ENCODE measurements at places on chromosomes 2 and 18.

DNA sequence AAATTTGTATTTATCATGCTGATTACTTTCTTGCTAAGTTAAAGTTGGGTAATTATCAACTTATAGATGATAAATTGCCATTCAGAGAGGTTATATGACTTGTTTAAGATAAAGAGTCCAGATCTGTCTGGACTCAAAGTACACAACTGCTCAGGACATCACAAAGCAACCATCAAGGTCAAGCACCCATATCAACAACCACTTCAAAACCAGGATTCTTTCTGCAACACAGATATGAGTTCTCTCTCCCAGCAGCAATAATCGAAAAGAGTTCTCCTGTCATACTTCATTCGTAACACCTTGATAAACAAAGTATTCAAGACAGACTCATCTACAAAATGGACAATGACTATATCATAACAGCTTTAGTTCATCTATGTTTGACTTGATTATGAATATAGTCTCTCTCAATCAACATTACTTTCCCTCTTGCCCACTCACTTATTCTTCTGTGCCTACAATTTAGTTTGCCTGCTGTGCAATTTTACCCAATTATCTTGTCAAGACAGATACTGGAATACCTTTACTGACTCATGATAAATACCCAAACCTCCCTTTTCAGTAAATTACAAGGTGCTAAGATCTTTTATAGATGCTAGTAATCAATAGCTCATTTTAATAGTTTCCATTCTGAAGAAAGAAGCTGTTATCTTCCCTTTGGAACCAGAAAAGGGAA, 281.8 kb downstream of the NBAS start:
- no peak for DNase-seq

DNA sequence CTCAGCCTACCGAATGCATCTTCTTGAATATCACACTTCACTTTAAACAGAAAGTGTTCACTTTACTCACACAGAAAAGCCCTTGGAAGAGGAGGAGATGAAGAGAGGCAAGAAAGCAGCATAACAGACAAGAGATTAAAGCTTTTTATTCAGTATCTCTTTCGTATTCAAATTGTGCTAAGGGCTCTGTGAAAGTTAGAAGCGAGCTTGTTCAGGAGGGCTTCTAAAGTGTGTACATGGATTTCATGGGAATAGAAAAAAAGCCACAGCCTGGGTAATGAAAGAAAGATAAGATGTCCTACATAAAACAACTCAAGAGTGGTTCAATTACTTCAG, 531.9 kb downstream of the TMEM182 start:
- no peak for DNase-seq

- no peak for DNase-seq
Measured at GRCh38 chr2:15656090-15656489, 64.4 kb downstream of the DDX1 start.

DNA sequence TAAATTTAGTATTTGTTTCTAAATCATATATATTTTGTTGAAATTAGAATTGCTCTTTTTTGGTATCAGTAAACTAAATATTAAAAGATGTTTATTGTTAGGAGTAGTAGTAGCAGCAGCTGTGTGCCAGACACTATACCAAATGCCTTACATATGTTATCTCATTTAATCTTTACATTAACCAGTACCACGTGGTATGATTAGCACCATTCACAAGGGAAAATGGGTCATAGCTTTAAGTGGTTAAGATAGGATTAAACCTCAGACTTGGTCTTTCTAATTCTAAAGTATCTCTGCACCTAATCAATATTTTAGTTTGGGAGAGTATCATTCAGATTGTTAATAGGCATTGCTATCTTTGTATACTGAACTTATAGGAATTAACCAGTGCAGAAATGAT, 29.0 kb downstream of the PSMD14 start:
- no peak for DNase-seq

DNA sequence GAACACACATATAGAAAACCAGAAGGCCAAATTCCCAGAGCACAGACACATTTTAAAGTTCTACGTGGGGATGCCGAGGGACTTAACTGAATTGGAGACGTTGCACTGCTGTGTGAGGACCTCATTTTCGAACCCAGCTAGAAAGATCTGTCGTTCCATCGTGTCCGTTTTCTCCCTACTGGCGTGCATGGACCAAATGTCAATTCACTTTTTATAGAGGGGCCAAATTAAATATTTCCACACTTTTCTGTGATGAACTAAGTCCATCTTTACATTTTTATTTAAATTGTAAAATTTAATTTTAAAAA, 692 bp upstream of the TSHZ1 start:
- no peak for DNase-seq

DNA sequence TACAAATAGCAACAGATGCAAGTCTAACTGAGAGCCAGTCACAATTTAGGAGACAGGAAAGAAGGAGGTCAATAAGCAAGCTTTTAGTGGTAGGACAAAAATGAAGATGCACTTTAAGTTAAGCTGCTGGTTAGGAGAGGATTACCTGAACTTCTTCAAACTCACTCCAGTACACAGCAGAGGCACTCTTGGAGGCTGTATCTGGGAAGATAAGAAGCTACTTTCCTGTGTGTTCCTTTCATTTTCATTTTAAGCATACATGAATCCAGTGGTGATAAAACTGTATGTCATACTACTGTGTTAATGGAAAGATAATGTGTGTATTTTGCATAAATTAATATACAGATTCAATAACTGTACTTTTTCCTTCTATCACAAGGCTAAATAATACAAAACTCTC, 49.6 kb downstream of the HYCC2 start:
- no peak for DNase-seq

GRCh38 chr2:233764761-233765160, 4.7 kb downstream of the UGT1A1 start:
- no peak for DNase-seq

DNA sequence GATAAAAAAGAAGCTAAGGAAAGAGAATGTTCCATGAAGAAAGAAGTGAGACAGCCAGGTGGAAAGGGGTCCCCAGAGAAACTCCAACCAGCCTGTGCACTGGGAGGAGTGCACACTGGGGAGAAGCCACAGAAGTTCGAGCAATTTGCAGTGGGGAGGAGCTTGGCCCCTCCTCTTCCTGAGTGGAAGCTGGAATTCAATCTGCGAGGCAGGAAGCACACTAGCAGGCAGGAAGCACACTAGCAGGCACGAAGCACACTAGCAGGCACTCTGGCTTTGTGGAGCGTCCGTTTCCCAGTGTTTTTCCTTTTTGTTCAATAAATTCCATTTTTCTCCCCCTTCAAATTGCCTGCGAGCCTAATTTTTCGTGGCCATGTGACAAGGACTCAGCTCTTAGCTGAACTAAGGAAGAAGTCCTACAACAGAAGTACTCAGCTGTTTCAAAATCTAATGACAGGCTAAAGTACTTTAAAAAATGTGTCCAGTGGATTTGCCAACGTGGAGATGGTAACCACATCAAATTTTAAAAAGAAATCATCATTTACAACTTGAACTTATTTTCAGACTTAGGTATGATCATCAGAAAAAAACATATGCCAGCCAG, 21.4 kb upstream of the SPIRE1 start:
- DNase-seq: no peak

- DNase-seq: no peak
Measured at GRCh38 chr18:21896732-21897336, 156.2 kb downstream of the MIB1 start.

DNA sequence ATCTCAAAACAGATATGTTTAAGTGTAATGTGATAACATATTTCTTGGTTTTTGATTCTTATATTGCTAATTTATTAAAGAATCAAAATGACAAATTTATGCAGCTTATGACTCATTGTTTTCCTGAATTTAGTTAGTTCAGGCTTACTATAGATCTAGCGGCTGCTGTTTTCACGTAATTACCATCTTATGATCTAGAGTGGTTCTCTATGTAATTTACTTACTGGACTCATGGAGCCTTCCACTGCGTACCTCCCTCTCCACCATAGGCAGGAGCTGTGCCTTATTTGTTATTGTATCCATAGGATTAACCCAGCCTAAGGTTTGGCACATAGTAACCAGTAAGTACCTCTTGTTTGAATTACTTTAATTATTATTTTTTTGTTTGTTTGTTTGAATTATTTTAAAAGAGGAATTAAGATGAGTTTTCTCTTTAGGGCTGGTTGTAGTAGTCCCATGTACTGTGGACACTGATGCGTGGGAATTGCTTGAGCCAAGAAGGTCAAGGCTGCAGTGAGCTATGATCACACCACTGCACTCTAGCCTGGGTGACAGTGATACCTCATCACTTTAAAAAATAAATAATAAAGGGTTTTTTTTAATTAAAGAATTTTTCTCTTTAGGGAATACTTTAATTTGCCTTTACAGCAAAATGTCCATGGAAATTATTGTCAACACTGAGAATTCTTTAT, 165.5 kb downstream of the PHLPP1 start:
- no peak for DNase-seq

DNA sequence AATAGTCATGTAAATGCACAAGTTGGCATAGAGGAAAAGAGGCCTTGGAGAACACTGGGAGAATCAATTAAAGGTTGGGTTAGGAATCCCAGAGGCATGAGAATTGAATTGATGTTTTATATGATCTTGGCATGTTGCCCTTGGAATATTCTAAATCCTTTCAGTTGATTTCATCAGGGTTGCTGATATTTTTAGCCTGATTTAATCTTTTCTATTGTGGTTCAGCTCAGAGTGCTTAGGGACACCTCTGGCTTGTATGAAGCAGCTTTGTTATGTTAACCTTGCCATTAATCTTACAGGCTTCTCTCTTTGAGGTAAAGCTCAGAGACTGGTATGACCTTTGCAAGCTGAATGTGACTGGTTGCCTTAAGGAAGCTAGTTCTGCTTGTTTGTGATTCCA, 64.4 kb upstream of the LYPD6B start:
- DNase-seq: no peak

DNA sequence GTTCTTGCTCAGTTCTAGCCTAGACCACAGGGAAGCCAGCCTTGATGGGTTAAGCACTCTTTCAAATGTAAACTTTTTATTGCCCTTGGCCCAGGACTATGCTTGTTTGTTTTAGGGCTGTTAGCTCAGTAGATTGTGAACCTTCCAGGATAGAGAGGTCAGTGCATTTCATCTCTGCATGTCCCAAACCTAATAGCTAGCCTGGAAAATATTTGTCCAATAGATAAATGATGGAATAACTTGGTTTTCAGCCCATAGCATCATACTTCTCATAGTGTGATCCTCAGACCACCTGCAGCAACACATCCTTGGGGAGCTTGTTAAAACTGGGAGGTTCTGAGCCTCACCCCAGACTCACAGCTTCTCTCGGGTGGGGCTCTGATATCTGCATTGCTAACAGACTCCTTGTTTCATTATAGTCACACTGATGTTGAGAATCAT, 59.8 kb downstream of the TRIB2 start:
- no peak for DNase-seq

DNA sequence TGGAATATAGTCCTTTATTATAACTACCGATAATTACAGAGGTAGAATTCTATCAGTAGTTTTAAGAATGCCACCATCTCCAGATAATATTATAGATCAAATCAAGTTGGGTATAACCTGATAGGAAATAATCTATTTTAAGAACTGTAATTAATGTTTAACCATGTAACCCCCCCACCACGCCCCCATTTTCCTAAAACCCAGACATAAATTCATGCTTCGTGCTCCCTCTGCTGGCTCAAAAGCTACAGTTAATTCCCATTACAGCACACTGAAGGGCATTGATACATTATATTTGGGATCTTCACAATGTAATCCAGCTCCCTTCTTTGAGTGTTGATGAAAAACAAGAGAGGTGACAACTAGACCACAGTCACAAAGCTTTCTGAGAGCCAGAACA, 228.0 kb upstream of the SMAD7 start:
- DNase-seq: no peak

- no peak for DNase-seq
Measured at GRCh38 chr2:205903549-205904129, 182.3 kb downstream of the INO80D start.

DNA sequence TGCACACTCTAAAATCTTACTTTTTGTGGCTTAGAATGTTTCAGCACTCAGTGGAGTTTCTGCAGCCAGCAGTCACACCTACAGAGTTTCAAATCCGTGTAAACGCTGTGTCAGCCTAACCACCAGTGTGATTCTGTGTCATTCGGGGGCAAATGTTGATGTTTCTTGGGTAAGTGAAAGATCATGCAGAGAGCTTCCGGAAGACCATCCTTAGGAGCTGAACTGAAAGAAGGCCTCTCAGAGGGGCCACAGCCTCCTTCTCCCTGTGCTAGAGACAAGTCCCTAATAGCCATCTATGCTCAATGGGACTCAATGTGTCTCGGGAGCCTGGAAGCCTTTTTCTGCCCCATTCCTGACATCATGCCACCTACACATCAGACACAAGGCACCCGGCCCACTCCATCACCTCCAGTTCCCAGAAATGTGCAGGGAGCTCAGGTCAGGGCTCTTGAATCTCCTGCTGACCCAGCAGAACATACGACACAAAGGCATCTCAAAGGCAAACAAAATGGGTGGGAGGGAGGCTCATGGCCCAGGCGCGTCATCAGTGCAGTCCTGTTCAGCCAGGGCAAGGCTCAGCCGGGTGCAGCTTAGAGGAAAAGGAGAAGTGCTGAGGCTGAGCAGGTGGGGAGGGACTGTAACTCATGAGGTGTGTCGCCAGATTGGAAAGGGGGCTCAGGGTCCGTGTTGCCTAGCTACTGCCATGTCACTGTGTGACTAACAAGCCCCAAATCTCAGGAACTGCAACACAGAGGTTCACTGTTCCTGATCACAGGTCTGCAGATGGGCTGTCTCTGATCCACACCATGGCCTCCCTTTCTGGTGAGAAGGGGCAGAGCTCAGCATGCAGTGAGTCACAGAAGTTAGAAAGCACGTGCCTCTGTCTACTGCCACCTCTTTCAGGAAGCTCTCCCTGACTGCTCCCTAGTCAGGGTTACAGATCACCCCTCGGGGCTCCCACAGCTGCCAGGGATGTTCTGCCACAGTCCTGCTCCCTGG, 82.0 kb downstream of the SMAD7 start:
- no peak for DNase-seq

DNA sequence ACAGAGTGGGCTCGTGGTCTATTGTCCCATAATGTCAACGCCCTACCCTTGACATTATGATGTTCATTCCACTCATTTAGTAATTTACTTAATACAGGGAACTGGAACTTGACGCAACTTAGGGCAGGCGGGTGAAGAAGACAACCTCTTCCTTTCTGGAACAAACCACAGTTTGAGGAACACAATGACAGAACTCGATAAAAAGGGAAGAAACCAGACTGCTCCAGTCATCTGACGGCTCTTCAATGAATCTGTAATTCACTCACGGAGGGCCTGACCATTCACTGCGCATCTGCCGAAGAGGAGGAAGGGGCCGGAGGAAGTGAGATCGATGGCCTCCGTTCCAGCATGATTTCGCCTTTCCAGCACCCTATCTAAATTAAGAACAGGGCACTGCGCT, 83.2 kb downstream of the BCL2 start:
- DNase-seq: no peak

- DNase-seq: no peak
Measured at GRCh38 chr2:129888461-129888860, 91.0 kb upstream of the RAB6C start.

GRCh38 chr2:54394392-54394791, 61.7 kb upstream of the SPTBN1 start:
- no peak for DNase-seq
